Hindlimb muscle (tissue), 1 donor: ENCODE measurements at places on chromosomes 3 and 15.

DNA sequence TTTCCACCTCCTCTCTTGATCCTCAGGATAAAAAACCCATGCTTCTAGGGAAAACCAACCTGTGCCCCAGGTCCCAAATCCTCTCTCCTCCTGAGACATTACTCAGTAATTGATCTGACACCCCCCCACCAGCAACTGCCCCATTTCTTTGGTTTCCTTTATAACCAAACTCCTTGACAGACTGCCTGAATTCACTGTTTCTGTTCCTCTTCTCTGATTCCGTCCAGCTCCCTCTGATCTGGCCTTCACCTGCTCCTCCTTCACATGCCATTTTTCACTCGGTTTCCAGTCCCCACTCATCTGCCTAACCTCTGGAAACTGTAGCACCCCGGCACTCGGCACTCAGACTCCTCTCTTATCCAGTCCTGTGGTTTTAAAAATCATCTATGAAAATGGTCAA lies 2.1 kb downstream of the CCDC51 start:
- no peak for DNase-seq

DNA sequence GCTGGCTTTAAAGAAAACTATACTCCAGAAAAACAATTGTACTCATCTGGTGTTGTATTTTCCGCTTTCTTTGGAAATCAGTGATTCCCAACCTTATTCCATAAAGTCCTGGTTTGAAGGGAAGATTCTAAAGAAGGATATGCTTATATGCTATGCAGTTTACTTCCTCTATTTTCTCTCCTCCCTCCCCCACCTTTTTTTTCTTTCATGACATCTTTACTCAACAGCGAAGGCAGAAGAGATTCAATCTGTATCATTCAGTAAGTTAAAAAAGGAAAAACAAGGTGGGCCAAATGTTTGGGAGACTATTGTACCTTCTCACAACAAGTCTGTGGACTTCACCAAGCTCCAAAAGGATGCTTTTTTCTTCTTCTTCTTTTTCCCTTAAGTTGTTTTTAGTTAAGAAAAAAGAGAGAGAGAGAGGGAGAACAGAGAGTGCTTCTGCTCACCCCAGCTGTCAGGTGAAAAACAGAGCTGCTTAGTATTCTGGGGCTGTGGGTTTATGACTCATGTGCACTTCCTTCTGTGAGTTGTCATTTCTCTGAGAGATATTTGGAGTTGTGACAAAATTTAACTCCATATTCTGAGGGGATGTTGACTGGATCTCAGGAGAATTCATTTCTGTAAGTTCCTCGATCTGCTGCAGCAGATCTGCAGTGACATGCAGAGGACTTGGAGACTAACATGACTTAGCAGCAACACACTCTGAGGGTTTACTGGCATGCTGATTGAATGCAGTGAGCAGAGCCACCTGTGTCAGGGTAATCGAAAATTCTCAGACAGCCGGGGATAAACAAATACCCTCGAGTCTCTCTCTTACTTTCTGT lies 70.7 kb downstream of the SSR3 start:
- no peak for DNase-seq

GRCh38 chr3:144583871-144584270 lies 612.2 kb downstream of the DIPK2A start:
- no peak for DNase-seq

GRCh38 chr3:54283470-54283869 lies 161.1 kb downstream of the CACNA2D3 start:
- no peak for DNase-seq

DNA sequence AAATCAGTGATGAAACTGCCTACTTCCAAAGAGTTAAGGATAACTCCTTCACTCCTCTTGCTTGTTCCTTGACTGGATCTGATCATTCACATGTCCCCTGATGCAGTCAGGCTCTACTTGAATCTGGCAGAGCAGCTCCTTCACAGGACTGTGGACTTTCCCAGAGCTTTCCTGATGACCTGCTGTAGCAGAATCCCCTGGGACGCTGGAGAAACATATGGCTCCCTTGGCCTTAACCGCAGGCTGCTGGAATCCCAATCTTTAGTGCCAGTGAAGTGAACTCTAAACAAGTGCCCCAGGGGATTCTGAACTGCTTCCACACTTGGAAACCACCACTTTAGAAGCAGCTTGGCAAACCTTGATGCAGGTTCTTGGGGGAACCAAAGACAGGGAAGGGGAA lies 217.8 kb downstream of the CHST2 start:
- DNase-seq = no peak

- DNase-seq = peak; percentile 61
Measured at GRCh38 chr15:60326824-60327654, 70.7 kb downstream of the ANXA2 start.

DNA sequence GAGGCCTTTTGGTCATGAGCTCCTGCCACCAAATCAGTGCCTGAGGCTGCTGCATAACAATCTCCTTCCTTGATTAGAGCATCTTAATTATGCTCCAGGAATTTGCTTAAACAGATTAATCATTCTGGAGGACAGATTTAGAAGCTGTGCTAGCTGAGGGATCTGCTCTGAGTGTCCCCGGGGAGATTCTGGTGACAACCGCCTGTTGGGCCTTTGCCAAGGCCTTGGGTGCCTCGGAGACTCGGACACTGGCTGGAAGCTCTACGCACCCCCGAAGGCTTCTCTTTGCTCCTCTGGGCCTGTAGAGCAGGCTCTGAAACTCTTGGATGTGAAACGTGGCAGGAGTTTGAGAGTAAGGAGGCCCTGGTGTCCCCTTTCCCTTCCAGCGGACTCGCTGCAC lies 264.1 kb downstream of the CD47 start:
- no peak for DNase-seq

DNA sequence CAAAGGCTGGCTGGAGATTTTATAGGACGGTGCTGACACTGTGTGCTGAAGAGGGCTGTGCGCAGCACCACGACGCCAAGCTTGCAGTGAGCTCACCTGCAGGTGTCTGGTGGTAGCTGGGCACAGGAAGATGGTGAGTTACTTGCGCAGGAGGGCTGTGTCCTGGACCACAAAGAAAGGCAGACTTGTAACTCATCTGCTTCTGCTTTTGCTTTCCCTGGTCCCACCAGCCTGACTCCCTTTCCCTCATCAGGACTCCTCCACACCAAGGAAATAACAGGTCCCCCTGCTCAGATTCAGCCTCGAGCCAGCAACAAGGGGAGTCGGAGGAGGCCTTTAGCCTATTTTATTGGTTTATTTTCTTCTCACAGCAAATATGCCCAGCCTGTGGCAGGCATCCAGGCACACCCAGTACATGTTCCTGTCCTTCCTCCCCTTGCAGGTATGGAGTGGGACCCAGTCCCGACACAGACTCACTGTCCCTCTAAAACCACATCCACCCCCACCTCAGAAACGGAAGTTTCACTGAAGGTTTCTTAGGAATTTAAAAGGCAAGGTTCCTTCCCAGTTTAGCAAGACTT lies 35.6 kb upstream of the FLNB start:
- no peak for DNase-seq

- no peak for DNase-seq
Measured at GRCh38 chr3:78986416-78987101, 781.2 kb downstream of the ROBO1 start.

DNA sequence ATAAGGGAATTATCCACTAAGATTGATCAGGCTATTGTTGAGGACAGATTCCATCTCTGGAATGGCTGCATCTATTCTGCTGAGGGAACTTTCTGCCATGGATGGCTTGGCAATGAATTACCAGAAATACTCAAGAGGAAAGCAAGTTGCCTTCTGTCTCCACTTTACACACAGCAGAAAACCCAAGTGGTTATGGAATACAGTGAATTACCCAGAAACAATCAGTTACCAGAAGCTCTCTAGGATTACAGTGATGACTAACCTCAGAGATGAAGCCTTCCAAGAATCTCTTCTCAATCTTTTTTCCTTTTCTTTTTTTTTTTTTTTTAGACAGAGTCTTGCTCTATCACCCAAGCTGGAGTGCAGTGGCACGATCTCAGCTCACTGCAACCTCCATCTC lies 183.3 kb downstream of the WDR76 start:
- no peak for DNase-seq

DNA sequence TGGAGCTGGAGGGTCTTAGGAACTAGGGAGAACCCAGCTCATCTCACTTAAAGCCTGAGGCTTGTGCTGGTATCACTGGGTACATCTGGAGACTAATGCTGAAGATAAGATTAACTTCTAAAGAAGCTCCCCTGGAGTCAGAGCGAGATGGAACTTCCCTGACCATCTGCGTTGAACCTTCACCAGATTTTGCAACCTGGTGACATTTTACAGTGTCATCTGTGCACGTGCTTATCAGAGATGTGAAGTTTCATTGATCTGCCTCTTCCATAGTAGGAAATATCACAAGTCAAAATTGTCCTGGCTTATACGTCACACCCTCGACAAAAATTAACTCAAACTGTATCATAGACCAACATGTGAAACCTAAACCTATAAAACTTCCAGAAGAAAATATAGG lies 395.5 kb downstream of the SHQ1 start:
- no peak for DNase-seq

GRCh38 chr3:38154625-38155255 lies 10.6 kb upstream of the OXSR1 start:
- DNase-seq = no peak

DNA sequence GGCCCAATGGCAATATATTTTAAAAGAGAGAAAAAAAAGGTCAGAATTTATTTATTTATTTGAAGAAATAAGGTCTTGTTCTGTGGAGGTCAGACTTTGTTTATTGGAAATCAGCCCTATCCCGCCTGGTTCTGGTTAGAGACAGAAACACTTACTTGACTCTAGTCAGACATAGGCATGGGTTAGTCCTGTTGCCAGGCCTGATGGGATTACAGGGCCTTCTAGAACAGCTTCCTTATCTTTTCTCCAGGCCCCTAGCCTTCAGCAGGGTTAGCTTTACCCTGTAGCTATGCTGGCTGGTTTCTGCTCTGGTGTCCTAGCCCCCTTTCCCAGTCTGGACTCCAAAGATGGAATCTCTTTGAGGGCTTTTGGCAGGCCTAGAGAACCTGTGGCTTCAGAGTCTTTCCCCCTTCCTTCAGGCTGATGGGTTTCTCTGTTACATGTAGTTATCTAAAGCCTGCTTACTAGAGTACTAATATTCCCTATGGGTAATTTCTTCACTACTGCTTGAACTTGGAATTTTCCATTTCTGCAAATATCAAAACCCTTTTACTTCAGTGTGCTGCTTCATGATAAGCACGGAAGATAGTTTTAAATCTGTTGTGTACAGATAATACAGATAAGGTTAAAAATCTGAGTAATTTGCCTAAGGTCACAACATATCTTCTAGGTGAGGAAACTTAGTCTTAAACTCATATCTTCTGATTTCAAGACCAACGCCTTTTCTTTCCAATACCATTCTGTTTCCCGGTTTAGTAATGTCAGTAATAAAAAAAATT lies 10.6 kb downstream of the IREB2 start:
- no peak for DNase-seq

DNA sequence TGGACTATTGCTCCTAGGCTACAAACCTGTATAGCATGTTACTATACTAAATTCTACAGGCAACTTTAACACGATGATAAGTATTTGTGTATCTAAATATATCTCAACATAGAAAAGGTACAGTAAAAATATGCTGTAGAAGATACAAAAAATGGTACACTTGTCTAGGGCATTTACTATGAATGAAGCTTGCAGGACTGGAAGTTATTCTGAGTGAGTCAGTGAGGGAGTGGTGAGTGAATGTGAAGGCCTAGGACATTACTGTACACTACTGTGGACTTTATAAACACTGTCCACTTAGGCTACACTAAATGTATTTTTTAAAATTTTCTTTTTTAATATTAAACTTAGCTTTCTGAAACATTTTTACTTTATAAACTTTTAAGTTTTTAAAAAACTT lies 140.5 kb upstream of the SGO1 start:
- no peak for DNase-seq
